T-cell (primary cell): ENCODE measurements at places on chromosomes 7 and 10.

DNA sequence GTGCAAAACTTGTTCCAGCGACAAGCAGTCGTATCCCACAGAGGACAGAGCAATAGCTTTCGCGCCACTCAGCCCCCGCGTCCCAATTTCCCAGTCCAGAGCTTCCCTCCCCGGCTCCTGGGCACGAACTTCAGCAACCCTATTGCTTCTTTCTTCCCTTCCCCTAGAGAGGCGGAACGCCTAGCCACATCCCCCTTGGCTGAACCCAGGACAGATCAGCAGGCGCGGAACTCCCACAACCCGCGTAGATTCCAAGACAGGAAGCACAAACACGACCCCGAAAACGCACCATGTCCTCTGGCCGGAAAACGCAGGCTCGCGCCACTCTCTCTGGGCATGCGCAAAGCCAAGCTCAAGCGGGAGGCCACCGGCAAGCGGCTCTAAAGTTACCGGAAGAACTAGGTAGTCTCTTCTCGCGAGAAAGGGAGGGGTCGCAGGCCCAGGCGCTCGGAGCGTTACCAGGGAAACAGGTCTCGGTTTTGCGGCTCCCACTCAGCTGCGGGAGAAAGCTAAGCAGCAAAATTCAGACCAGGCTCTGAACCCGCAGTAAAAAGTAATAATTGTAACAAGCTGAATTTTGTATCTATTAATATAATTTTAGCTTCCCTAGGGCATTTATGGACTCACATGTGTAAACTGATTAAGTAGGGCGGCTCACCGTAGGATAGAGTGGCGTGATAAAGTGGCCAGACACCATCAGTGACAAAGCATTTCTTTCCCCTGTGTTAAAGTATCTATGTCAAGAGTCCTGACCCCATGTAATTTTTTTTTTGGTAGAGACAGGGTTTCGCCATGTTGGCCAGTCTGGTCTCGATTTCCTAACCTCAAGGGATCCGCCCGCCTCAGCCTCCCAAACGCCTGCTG lies at the start of gene TMEM209:
Gene TMEM209, minus strand, starts transcription at position 323 of the 864 bp plus-strand sequence. Its CDS starts 31 bp downstream, at position 292.
- peak; percentile 91 for DNase-seq

DNA sequence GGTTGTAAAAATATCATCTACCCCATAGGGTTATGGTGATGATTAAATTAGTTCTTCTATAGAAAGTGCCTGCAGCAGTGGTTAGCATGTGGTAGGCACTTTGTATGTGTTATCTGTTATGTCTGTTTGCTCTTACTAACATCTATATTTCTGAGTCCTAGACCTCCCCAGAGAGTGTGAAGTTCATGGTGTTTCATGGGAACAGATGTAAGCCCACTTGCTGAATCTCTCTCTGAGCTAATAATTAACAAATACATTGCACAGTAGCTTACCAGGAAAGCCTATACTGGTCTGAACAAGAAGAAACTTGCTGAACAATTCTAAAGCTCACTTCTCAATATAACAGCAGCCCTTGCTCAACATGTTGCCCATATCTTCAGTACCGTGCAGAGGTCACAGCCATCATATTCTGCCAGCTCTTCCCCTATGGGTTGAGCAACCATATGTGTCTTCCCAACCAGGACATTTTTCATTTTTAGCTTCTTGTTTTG lies 100.1 kb downstream of the NPSR1 start:
- no peak for DNase-seq

DNA sequence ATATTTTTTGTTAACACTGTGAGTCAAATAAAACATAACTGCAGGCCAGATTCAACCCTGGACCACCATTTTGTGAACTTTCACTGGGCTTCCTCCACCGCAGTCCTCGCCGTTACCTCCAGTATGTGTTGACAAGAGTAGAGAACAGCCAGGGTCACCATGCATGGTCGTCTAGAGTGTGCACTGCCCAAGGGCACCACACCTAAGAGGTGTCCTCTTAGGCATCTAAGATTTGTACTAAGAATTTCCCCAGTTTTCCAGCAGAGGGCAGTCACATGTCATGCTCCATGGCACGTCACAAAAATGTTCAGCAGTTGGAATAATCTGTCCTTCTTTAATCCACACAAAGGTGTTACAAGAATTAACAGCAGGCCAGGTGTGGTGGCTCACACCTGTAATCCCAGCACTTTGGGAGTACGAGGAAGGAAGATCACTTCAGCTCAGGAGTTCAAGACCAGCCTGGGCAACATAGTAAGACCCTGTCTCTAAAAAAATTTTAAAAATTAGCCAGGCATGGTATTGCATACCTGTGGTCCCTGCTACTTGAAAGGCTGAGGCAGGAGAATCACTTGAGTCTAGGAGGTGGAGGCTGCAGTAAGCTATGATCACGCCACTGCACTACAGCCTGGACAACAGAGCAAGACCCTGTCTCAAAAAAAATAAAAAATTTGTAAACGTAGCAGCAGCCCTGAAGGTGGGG lies 71.2 kb upstream of the FOXK1 start:
- DNase-seq, result peak; percentile 62

- DNase-seq, result no peak
Measured at GRCh38 chr10:22693371-22693784, 21.0 kb downstream of the PIP4K2A start.

DNA sequence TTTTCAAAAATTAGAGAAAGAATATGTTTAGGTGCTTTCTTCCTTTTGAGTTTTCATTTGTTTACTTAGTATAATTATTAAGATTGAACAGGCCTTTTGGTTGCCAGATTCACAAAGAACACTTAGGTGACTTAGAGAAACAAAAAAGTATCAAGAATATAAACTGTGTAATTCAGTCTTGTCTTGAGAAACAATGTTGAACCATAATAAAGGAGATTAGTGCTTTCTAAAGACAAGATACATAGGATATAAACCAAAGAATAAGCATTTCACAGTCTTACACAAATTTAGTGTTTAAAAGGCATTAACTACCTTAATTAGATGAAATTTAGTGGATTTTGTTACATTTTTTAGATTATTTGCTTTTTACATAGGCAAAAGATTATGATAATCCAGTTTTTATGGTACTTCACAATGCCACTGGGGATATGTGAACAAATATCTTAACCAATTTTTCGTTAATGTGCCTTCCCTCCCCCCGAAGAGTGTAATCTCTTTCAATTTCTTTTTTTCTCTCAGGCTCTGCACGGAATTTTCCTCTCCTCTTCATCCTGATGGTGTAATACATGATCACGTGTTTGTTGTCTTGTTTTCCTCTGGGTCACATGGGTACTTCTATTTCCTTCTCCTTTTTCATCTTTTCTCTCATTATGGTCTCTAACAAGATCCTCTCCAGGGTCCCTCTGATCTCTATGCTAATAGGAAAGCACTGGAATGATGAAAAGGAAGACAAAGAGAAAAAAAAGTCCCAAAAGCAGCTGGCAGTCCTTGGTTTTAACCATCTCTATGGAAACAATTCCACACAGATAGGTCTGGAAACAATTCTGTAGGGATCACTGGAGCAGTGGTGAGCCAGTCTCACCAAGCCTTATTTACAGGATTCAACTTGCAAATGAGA lies 3.7 kb upstream of the HNRNPH3 start:
- no peak for DNase-seq
